ENCODE measurements at places on chromosomes 6 and 20.
A peak's percentile ranks its signal among the peaks of the same experiment; 100 is the strongest.

GRCh38 chr20:47263080-47263464 is 93.4 kb downstream of the ZMYND8 start:
- no peak for DNase-seq

GRCh38 chr20:63639093-63639975 is 12.4 kb upstream of the GMEB2 start:
- DNase-seq: no peak

GRCh38 chr6:51983564-51983963 is 103.8 kb downstream of the PKHD1 start:
- DNase-seq: no peak

GRCh38 chr6:56450376-56450775 is 192.3 kb downstream of the DST start:
- DNase-seq: no peak

- DNase-seq: no peak
Measured at GRCh38 chr6:15476631-15477380, 186.0 kb downstream of the DTNBP1 start.

DNA sequence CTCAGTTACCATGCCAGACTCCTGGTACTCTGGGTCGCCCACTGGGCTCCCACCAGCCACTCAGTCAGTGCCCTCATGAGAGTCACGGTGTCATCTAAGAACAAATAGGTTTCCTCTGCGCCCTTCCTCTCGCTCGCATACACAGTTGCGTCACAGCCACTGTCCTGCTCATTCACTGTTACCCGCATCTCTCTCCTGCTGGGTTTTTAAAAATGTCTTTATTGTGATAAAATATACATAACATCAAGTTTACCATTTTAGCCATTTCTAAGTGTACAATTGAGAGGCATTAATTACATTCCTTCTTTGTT is 4.0 kb downstream of the TEAD3 start:
- DNase-seq: no peak

DNA sequence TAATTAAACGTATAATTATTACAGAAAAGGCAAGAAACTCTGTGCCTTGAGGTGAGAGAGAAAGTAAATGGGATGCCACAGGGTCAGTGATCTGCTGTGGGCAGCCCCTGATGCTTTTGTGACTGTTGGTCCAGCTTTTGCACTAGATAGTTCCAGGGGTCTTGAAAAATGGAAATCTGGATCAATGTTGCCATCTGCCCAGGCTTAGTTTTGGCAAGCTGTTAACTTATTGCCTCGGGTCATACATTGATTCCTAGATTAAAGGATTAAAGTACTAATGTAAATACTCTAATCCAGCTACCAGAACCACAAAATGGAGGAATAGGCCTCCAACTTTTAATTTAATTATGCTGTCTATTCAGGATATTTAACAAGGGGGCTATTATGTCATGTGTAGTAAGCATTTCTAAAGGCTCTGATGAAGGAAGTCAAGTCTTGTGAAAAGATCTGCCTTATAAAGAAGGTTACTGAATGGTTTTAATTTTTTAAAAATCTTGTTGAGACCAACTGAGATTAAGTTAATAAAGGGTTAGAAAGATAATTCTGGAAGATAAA is 376.0 kb upstream of the HS3ST5 start:
- DNase-seq: no peak

GRCh38 chr6:161367472-161367871 is 93.6 kb upstream of the AGPAT4 start:
- DNase-seq: no peak

- DNase-seq: no peak
Measured at GRCh38 chr6:17490724-17491123, 97.3 kb downstream of the CAP2 start.

DNA sequence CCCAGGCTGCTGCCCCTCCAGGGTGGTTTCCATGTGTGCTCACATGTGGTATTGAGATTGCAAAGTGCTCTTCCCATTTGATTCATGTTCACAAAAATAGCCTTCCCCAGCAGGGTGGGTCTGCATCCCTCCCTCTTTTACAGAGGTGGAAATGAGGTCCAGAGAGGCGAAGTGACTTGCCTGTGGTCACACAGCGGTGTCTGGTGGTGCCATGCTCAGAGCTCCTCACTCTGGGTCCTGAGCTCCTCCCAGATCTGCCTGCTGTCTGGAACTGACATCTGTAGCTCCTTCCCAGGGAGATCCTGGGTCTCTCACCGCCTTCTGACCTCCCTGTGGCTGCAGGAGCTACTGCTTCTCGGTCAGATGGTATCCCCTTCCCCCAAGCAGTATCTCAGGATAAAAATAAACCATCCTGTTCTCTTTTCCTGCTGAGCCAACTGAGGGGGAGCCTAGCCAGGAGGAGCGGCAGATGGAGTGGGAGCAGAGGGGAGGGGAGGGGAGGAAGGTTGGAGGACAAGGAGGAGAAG is 11.9 kb downstream of the CD40 start:
- DNase-seq: no peak

GRCh38 chr20:57936636-57937385 is 227.0 kb upstream of the PMEPA1 start:
- DNase-seq: no peak

DNA sequence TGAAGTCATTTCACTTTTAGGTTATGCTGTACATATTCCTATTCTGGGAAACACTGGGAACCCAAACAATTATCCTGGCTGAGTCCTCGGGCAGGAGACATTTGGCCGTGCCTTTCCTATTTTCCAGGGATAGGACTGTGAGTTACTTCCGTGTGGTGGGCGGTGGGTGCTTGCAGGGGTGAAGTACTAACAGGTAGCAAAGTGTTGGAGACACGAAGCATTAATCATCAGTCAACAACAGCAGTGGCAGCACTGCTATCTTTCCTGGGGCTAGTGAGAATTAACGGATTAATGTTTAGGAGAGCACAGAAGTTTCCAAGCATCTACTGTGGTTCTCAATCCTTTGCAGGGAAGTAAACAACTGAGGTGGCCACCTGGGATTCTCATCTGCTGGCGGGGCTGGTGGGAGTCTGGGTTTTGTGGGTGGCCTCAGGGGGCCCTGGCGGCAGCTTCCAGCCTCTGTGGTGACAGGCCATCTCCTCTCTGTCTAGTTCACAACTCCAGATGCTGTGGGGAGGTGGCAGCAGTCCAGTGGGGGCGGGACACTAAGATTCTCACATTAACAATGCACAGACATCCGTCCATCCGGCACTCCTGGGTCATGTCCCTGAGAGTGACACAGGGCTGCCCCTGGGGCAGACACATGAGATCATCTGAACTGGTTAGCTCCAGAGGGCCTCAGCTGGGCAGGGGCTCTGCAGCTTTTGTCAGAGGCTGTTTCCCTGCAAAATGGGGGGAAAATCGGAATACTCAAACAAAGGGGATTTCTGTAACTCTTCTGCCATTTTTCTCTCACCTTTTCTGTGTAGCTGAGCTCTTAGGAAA is 90.9 kb downstream of the GJA10 start:
- peak; percentile 74 for DNase-seq

- DNase-seq: no peak
Measured at GRCh38 chr6:150058986-150059385, 9.9 kb downstream of the ULBP3 start.

DNA sequence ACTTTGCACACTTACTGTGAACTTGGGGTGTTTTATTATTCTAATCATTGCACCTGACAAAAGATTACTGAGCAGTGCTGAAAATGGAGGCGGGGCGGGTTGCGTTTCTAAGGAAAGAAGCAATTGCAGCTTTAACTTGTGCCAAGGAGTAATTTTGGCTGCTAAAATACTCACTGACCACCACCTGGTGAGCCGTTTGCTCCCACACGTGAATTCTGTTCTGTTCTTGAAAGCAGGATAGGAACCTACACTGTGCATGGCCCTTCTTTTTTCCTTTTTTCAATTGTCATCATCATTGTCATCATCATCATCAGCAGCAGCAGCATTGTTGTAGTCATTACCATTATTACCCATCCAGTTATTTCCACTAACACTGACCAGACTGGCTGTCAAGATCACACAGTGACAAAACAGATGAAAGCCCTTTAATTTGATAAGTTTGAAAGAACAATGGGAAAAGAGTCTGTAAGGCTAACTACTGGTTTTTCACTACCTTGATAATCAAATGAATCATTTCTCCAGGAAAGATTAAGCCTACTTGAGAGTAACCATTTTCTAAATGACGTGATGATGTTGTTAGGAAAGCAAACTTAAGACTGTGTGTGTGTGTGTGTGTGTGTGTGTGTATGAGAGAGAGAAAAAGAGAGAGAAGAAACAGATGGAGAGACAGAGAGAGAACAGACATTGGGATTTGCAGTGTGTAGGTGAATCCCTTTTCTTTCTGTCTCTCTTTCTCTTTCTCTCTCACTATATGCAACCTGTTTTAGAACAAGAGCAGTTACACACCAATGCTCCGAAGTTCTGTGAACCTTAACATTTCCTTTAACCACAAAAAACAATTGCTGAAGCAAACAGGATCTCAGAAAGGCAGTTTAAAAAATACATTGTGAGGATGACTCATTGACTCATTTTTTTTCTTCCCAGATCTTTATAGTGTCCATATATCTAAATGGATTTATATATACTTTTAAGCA is 3.8 kb downstream of the RIPOR2 start:
- DNase-seq: no peak
